Type B pancreatic cell (in vitro differentiated cells): ENCODE measurements at places on chromosomes 12 and 14. TPM values are rescaled to one million over a fixed set of nuclear protein-coding genes. Genes with fewer than 3 reads are reported as not detected.

Gene FAM222A
- 7.9 and 11.5 TPM in 2 replicates for total RNA-seq

Gene CDCA3
- total RNA-seq = 31.7 and 33.5 TPM in 2 replicates

Gene ENDOU
- total RNA-seq = 3.7 and 18.9 TPM in 2 replicates

Gene TSPAN8
- total RNA-seq = 27.3 and 33.7 TPM in 2 replicates

Gene EPS8
- total RNA-seq = 23.7 and 31.7 TPM in 2 replicates

Gene CLEC7A
- total RNA-seq = 1.8 and 16.2 TPM in 2 replicates

Gene KRT71
- 0.50 TPM in 1 of 2 replicates, not detected in the other for total RNA-seq

Gene RPGRIP1
- total RNA-seq = 0.19 and 0.63 TPM in 2 replicates

Gene OR4K13
- total RNA-seq = not detected in 2 replicates

Gene MUCL1
- total RNA-seq = not detected in 2 replicates

Gene LHX5
- total RNA-seq = 0.12 TPM in 1 of 2 replicates, not detected in the other

Gene SYNE2
- total RNA-seq = 68.1 and 75.1 TPM in 2 replicates

Gene RARG
- total RNA-seq = 74.5 and 89.9 TPM in 2 replicates

Gene PFKM
- total RNA-seq = 99.0 and 119 TPM in 2 replicates

Gene CREBL2
- total RNA-seq = 11.9 and 21.4 TPM in 2 replicates

Gene BEGAIN
- 1.9 and 3.0 TPM in 2 replicates for total RNA-seq

Gene HOMEZ
- total RNA-seq = 15.9 and 19.5 TPM in 2 replicates

Gene EML5
- 2.6 and 3.0 TPM in 2 replicates for total RNA-seq

Gene TAS2R42
- total RNA-seq = not detected in 2 replicates

Gene SLC10A1
- not detected in 2 replicates for total RNA-seq

Gene RD3L
- total RNA-seq = not detected in 2 replicates

Gene RDH12
- 2.6 and 3.3 TPM in 2 replicates for total RNA-seq

Gene DYNC1H1
- total RNA-seq = 413 and 489 TPM in 2 replicates

Gene MSI1
- 22.0 and 71.7 TPM in 2 replicates for total RNA-seq

Gene ARG2
- 11.5 and 18.2 TPM in 2 replicates for total RNA-seq

Gene CCDC60
- 2.3 and 3.7 TPM in 2 replicates for total RNA-seq

Gene LPAR5
- total RNA-seq = 2.7 and 19.9 TPM in 2 replicates

Gene GPHN
- total RNA-seq = 22.2 and 38.9 TPM in 2 replicates

Gene TMEM179
- total RNA-seq = 5.6 and 9.0 TPM in 2 replicates

Gene JKAMP
- total RNA-seq = 25.7 and 39.5 TPM in 2 replicates

Gene TEP1
- total RNA-seq = 23.1 and 25.1 TPM in 2 replicates

Gene ATG101
- 35.7 and 48.7 TPM in 2 replicates for total RNA-seq

Gene OR6C6
- total RNA-seq = not detected in 2 replicates

Gene TAS2R50
- 0.86 and 1.8 TPM in 2 replicates for total RNA-seq

Gene DBX2
- total RNA-seq = 0.10 TPM in 1 of 2 replicates, not detected in the other

Gene EFS
- total RNA-seq = 41.0 and 59.3 TPM in 2 replicates

Gene MANSC1
- 16.8 and 77.1 TPM in 2 replicates for total RNA-seq
